ENCODE measurements at places on chromosomes 12 and 14. TPM values are rescaled to one million over a fixed set of nuclear protein-coding genes. Genes with fewer than 3 reads are reported as not detected.

ACRBP gene
- total RNA-seq, result 0.83 TPM

GPRC5D gene
- not detected for total RNA-seq

CLEC4A gene
- 1.3 TPM for total RNA-seq

GRCh38 chr12:125431516-125431915, 366.3 kb downstream of the AACS start:
- DNase-seq, result no peak

DNA sequence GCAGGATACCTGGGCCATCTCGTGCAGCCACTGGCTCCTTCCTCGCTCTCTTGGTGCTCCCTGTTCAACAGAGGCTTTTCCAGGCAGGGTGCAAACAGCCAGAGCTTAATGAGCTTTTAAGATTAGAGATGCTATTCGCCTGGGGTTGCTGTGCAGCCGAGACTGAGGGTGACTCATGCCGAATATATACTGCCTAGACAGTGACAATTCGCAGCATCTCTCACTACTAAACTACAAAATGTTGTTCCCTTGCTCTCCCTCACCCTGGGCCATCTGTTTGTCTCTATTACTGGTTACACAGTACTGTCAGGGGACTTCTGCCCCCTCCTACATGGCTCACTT, 26.0 kb upstream of the TESC start:
- no peak for DNase-seq

DNA sequence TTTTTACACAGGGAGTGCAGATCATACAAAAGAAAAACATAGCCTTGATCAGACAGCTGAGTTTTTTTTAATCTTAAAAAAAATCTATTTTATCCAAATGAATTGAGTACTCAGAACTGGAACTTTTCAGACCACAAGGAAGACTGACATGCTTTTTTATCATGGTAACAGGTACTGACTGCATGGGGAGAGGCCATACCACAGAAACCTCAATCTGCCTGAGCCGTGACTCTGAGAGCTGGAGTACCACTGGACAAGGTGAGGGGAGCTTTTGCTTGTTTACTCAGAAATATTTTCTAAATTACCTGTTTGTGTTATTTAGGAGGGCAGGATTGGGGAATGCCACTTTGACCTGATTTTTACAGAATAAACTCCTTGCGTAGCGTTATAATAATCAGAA, 143.9 kb downstream of the ALX1 start:
- DNase-seq, result no peak

- DNase-seq, result no peak
Observed at GRCh38 chr12:27564612-27565213, 40.7 kb downstream of the PPFIBP1 start.

DNA sequence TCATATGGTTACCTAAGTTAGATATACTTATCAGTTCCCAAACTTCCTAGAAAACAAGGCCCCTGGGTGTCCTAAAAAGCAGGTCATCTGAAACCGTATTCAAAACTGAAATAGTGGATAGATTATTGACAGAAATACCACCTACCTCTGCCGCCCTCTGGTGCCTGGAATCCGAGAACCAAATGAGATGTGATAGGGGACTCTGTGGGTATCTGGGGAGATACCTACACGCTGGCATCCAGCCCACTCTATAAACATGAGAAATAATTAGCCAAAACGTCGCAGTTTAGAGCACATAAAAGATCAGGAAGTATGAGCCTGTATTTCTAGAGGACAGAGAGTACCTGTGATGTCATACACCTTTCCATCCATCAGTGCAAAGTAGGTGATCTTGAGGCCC, 4.4 kb downstream of the ORMDL2 start:
- DNase-seq, result no peak

DNA sequence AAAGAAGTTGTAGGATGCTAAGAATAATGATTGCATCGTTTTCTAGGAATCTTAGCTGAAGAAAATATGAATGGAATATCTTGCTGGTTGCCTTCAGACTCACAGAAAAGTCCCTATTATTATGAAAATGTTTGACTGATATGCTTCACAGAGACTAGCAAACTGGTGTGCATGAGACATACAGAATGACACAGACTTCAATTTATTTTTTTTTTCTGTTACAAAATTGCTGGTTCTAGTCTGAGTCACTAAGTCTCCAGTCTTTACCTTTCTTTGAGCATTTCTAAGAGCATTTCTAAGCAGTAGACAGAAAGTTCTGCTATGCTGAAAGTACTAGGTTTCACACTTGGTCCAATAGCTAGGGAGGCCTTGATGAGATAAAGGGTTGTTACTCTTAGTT, 377.6 kb upstream of the ATP2B1 start:
- no peak for DNase-seq

- DNase-seq, result no peak
Observed at GRCh38 chr14:81974543-81974942, 440.9 kb upstream of the SEL1L start.

GRCh38 chr12:6786416-6787094, 2.8 kb upstream of the CD4 start:
- no peak for DNase-seq

- no peak for DNase-seq
Observed at GRCh38 chr12:122474324-122474716, 26.4 kb downstream of the ZCCHC8 start.

- no peak for DNase-seq
Observed at GRCh38 chr12:77687321-77687720, 143.4 kb upstream of the NAV3 start.
